ENCODE measurements at places on chromosomes 7 and 10.

DNA sequence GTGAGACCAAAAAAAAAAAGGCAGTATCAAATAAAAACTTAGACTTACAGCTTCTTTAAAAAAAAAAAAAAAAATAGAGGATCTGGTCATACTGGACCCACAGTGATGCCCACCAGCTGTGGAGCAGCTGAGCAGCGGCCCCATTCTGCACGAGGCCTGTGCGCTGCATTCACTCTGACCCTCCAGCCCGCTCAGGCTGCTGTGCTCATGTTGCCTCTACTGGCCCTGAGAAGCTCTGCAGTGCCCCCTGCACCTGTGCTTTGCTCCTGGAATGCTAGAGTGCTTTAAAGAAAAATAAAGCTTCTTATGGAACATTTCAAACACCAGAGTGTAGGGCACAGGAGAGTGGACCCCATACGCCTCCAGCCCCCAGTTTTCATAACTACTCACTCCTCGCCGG is 33.2 kb downstream of the TMEM120A start:
- no peak for DNase-seq

- DNase-seq: no peak
Measured at GRCh38 chr10:50422259-50422658, 170.9 kb upstream of the ASAH2 start.

- DNase-seq: no peak
Measured at GRCh38 chr10:63286754-63287264, 153.7 kb downstream of the NRBF2 start.

DNA sequence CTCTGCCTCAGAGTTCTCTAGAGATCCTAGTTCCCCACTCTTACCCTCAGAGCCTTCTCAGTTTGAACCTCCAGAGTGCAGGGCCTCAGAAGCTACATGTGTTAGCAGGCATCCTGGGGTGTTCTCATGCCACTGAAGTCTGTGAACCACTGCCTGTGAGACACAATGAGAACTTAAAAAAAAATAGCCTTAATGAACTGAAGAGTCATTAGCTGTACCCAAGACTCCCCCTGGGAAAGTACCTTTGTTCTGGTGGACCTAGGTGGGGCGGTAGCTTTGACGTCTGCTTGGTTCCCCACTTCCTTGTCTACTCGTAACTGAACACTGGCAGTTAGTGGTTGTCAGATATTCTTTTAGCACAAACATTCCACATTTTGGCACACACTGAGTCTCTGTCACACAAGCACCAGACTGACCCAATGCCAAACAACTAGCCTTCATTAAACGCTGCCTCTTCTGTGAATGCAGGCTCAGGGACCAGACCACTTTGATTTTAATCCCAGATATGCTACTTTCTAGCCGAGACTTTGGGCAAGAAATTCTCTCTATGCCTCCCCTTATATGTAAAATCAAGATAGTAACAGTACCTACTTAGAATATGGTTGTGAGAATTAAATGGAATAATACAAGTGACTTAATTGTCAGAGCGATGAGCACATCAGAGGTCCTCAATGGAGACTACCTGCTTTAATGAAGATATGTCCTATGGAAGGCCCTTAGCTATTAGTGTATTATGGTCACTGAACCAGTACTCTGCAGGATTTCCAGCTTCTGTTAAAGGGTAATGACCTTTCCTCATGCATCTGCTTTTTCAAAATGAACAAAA is 75.3 kb upstream of the CC2D2B start:
- no peak for DNase-seq

GRCh38 chr7:133775201-133775600 is 351.9 kb upstream of the LRGUK start:
- no peak for DNase-seq

DNA sequence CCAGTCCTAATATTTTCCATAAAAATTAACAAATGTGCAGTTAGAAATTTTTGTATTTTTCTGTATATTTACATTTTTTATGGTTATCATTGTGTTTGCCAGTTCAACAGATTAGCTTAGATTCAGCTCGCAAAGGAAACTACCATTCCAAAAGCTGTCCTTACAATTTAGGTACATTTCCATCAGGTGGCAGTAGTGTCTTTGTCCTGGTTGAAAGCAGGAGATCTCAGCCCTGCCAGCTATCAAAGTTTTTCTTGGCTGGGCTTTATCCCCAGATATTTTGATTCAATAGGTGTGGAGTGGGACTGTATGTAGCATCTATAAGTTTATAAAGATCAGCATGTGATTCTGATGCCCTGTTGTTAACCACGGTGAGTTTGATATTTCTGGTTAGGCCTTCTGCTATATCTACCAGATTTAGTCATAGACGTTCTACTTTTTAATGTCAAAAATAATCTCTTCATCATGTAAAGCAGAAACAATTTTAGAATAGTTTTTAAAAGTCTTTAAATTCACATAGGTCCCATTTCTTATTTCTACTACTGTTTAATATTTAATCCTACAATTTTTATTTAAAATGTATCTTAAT is 15.5 kb upstream of the ICA1 start:
- DNase-seq: no peak

DNA sequence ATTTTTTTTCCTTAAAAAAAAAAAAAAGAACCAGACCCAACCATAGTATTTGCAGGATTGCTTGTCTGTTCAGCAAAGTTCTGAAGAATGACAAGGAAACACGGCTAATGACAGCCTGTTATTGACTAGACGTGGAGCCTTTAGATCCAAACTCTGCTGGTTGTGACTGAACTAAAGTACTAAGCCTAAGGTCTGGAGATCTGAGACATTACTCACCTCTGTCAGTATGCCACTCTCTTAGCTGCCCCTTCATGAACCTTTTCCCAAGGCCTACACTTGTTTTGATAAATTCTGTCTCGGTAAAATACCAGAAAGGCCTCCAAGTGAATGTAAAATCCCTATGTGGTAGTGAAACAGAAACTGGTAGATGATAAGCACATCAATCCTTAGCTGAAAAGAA is 101.0 kb downstream of the CABCOCO1 start:
- DNase-seq: no peak

DNA sequence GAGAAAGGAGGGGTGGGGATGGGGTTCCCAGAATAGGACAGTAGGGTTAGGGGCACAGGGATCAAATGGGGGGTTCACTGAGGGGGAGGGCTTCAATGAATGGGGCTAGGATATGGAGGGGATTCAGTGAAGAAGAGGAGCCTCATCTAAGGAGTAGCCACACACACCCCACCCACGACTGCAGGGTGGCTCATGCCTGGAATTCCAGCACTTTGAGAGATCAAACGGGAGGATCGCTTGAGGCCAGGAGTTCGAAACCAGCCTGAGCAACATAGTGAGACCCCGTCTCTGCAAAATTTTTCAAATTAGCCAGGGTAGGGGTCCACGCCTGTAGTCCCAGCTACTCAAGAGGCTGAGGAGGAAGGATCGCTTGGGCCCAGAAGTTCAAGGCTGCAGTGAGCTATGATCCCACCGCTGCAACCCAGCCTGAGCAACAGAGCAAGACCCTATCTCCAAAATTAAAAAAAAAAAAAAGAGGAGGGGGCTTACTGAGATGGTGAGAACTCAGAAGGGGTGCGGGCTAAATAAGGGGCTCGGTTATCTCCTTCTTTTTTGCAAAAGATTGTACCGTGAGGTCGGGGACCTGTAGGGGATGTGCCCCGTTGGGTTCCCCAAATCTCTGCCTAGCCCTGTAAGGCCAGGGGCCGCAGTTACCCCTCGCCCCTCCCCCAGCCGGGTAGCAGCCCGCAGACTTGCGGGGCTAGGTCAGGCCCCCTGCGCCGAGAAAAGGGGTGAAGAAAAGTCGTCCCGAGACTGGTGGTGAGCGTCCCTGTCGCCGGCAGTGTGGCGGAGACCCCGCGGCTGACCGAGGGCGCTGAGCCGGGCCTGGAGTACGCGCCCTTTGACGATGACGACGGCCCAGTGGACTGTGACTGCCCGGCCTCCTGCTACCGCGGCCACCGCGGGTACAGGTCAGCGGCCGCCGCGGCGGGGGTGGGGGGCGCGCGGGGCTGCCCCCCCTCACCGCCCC is 43.1 kb upstream of the HSPB1 start:
- no peak for DNase-seq

DNA sequence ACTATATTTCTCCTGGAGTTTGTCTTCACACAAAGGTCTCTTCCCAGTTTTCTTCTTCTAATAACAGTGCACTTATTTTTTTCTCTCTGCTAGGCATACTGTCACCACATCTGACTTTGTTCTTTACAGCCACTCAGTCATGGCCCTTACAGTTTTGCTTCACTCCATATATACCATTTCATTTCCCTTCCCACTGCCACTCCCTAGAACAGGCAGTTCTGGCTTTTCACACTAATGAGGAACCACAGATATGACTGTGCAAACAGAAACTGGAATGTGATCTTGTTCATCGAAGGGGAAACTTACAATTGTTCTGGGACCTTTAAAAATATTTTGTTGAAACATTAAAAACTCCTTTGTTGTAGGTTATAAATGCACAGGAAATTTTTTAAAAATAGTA is 67.3 kb downstream of the EPDR1 start:
- no peak for DNase-seq

GRCh38 chr7:466465-467191 is 53.0 kb downstream of the PDGFA start:
- no peak for DNase-seq

DNA sequence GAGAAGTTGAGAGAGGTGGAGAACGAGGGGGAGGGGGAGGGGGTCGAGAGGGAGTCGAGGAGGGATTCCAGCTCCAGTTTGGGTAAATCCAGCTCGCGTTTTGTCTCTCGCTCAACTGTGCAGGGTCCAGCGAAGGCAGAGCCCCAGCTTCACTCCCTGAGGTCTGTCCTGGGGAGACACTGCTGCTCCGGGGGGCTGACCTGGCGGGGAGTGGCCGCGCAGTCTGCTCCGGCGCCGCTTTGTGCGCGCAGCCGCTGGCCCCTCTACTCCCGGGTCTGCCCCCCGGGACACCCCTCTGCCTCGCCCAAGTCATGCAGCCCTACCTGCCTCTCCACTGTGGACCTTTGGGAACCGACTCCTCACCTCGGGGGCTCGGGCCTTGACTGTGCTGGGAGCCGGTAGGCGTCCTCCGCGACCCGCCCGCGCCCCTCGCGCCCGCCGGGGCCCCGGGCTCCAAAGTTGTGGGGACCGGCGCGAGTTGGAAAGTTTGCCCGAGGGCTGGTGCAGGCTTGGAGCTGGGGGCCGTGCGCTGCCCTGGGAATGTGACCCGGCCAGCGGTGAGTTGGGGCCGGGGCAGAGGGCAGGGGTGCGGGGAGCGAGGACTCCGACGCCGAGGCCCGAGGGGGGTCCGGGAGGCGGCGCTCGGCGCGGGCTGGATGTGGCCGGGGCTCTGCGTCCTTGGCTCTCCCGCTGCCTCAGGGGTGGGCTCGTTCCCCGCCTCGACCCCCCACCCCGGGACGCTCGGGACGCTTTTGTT is at the start of gene TET1:
Gene TET1 (plus strand): TSS at position 152 of the 757 bp plus-strand sequence. CDS start 12,002 bp downstream, outside the sequence.
- no peak for DNase-seq

DNA sequence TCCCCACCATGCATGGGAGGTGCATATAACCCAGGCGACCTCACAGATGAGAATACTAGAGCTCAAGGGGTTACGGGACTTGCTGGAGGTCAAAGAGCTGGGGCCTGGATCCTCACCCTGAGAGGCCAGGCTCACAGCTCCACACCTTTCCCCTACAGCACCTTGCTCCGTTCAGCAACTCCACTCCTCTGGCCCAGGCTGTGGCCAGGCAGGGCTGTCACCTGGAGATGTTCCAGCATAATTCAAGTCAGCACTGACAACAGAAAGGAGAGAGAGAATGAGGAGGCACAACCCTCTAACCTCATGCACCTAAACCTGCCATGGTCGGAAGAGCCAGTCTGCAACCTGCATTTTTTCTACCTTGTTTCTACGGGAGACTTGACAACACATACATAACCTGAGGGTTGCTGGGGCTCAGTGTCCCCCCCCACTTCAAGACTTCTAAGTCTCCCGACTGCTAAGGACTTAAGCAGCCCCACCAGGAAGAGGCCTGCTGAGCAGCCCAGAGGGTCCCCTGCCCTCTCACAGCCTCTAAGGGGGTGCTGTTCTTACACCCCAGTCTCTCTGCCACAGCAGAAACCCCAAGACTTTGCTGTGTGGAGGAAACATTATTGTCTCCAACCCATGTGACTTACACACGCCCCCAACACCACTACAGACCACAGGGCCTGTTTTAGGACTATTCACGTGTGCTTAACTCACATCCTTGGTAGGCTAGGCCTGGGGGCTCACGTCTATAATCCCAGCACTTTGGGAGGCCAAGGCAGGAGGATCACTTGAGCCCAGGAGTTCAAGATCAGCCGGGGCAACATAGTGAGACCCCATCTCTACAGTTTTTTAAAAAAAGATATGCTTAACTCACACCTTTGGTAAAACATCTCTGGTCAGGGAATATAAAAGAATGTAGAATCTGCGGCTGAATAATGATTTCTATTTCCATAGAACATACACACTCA is 175.6 kb downstream of the FAM107B start:
- DNase-seq: no peak

DNA sequence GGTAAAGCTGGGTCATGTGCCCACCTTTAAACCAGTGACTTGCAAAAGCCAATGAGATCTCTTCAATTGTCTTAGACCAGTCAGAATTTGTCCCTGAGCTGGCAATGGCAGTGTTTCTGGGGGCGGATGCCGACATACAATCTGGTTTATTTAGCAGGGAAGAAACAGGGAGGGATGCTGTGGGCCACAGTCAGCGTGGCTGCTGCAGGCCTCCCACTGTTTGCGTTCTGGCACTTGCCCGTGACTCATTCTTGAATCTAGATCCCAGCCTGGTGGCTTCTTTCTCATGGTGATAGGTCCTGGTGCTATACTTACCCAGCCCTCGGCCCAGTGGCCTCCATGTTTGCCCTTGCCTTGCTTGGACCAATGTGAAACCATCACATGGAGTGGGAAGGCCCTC is 3.1 kb upstream of the CPA1 start:
- DNase-seq: no peak

- no peak for DNase-seq
Measured at GRCh38 chr7:26449175-26450165, 157.8 kb downstream of the SNX10 start.

GRCh38 chr7:14635955-14636354 is 266.6 kb downstream of the DGKB start:
- no peak for DNase-seq

GRCh38 chr10:77291596-77292505 is 345.8 kb downstream of the KCNMA1 start:
- DNase-seq: no peak

DNA sequence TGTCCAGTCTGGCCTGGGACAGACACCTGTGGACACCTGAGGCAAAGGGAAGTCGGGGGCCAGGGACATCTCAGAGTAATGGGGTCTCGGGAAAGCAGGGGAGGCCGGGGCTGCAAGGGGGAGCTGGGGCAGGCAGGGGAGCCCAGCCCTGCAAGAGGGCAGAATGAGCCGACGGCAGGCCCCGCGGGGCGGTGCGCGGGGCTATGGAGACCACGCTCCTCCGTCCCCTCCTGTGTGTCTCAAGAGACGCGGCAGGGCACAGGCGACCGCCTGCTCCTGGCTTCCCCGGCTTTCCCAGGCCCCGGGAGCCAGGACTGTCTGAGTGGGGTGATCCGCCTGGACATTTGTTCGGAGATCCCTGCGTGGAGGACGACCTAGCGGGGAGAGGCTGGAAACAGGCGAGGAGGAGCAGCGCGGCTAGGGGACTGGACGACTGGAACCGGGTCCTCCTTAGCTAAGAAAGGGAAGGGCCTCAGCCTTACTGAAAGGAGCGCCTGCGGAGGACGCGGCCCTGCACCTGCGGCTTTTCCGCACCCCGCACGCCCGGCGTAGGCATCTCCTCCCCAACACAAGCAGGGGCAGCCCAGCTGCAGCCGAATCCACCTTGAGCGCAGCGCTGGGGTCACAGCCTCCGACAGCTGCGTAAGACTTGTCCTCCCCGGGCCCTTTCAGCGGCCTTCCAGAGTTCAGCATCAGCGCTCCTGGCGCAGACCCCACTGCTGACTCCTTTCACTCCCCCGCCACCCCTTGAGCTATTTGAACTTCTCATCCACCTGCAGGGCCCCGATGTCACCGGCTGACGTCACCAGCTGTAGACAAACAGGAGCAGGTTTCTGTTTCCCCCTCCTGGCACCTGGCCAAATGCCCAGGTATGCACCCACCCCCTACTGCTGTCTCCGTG is 176.4 kb downstream of the ZNF248 start:
- DNase-seq: no peak
